Ecto neural progenitor cell (in vitro differentiated cells): ENCODE measurements at places on chromosomes 4 and X.

- no peak for DNase-seq
These were observed 28.6 kb downstream of the FAM241A start for GRCh38 chr4:112173593-112174558.

GRCh38 chr4:74016068-74016467, 17.6 kb upstream of the CXCL5 start:
- no peak for DNase-seq

GRCh38 chr4:42615131-42615763, 41.7 kb downstream of the ATP8A1 start:
- DNase-seq: no peak

GRCh38 chrX:102995316-102995715, 58.2 kb downstream of the RAB40AL start:
- DNase-seq: no peak

DNA sequence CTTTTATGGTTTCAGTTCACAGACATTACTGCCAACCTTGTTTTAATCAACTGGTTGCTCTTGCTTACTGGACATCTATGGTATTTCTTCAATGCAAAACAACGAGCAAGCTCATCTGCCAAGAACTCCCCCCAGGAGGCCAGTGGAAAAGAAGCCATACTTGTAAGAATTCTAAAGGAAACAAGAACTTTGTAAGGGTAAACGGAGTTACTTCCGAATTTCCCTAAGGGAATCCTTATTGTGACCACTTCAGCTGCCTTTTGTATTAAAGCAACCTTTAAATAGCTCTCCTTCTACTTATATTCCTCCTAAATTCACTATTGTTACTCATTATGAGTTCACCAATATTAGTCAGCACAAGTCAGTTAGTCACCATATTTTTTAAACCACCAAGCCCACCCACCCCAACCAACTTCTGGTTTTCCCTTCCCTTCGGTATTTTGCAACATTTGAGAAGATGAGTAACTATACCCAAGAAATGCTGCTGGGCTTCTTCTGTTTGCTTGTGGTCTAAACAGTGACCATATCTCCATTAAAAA, 602.8 kb upstream of the DIPK2B start:
- DNase-seq: no peak

- DNase-seq: no peak
These were observed 34.3 kb upstream of the IGFBP7 start for GRCh38 chr4:57144466-57144865.

DNA sequence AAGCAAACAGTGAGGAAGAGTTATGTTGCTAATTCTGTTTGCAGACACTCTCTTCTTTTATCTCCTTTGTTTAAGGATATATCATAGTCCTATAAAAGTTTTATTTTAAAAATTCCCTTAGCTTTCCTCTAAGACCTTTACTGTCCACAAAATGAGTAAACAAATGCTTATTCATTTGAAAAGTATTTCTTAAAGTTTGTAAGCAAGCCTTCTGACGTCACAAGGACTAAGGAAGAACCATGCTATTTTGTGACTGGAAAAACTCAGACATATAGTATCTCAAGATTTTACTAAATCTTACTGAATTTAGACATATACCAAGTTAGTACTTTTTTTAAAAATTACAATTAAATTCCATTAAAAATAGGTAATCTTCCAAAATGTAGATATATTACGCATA, 5.2 kb upstream of the RBMXL3 start:
- no peak for DNase-seq

- DNase-seq: no peak
These were observed 83.0 kb downstream of the MAB21L2 start for GRCh38 chr4:150664935-150665334.

DNA sequence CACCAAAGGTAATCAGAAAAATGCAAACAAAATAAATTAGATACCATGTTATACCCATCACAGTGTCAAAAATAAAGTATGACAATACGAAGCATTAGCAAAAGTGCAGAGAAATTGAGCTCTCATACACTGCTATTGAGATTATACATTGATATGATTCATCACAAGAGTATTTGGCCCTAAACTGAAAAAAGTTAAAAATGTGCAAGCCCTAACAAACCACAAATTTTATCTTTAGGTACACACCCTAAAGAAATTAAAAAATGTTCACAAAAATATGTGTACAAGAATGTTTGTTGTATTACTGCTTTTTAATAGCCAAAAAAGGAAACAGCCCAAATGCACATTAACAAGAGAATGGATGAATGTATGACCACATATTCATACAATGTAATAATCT, 137.9 kb upstream of the MAGEA10 start:
- DNase-seq: no peak

GRCh38 chr4:71677568-71677967, 106.3 kb downstream of the GC start:
- no peak for DNase-seq

DNA sequence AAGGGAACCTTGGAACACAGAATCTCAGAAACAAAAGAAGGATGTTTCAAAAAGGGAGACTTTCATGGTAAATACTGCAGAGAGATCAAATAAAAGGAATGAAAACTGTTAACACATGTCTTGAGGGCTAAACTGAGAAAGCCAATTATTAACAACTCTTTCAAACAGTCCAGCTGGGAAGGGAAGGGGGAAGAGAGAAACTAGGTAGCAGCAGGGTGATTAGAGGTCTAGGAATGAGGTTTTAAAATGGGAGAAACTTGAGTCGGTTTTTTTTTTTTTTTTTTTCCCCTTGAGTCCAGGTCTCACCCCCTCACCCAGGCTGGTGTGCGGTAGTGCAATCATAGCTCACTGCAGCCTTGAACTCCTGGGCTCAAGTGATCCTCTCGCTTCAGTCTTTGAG, 4.3 kb downstream of the BCLAF3 start:
- no peak for DNase-seq

- no peak for DNase-seq
These were observed 560.9 kb downstream of the KCNIP4 start for GRCh38 chr4:21387683-21388082.

DNA sequence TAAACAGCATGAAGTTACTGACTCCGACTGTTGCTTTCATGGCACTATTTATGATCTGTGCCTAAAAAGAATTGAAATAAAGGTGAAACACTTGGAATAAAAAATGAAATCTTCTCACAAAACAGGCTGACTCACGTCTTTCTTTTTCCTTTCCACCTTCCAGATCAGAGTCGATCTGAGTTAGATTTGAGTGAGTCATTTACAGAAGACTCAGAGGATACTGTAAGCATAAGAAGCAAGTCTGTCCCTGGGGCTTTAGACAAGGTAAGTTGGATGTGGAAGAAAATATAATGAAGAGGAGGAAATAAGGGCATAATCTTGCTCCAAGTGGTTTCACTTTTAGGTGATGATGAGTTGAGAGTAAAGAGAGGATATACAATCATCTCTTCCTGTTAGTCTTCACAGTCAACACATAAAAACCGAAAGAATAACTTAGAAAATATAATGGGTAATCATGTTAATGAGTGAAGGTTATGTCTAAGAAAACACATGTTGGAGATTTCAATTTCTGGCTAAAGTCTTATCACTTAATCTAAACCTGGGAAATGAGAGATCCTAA, 89.7 kb downstream of the SYTL5 start:
- DNase-seq: no peak

GRCh38 chr4:127293496-127293895, 339.3 kb upstream of the INTU start:
- no peak for DNase-seq

DNA sequence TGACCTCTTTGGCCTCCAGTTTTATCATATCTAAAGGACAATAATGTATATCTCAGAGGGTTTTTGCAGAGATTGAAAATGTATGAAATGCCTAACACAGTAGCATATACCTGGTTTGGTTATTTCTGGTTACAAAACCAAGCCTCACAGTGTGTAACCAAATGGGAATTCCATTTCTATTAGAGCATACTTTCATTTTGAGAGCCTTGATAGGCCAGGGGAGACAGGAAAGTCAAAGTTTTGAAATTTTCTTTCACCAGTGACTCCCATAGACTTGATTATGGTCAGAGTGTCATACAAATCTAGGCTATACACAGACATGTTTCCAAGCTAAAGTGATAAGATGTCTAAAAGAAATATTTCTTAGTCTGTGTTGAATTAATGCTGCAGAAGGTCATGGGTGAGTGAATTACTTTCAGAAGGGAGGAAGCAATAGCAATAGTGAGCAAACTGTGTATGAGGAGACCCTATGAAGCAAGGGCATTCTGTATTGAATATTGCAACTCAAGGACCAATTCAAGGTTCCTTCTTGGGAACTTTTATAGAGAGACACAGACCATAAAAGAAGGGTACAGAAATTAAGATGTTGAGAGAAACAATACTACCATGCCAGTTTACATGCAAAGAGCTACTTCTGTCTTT, 151.1 kb downstream of the PDE5A start:
- DNase-seq: no peak

- DNase-seq: no peak
These were observed 103.4 kb downstream of the CEP44 start for GRCh38 chr4:174387143-174387542.

DNA sequence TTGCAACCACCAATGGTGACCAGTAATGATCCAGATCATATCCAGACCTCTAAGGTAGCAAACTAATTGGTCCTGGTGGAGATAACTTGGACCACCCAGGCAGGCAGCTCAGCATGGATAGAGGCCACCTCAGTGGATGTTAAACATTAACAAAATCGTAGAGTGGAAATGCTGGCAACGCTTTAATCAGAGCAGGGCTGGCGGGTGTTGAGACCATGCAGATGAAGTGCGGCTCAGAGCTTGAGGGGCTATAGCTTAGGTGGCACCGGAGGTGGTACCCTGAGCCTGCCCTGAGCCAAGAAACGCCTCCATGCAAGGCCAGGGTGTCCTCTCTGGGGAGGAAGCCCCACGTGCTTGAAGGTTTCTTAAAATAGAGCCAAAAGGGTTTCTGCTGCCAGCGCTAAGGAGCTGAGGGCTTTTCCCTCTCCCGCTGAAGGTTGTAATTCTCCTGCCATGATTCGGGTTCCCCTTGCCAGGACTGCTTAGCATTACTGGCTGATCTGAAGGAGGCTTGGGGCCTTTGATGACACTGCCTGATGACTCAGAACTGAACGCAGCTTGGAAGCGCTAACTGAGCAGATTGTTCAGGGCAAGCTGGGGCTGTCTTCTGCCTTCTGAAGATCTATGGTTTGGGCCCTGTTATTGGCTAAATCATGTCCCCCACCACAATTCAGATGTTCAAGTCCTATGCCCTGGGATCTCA, 177.8 kb upstream of the ATP6AP2 start:
- no peak for DNase-seq

DNA sequence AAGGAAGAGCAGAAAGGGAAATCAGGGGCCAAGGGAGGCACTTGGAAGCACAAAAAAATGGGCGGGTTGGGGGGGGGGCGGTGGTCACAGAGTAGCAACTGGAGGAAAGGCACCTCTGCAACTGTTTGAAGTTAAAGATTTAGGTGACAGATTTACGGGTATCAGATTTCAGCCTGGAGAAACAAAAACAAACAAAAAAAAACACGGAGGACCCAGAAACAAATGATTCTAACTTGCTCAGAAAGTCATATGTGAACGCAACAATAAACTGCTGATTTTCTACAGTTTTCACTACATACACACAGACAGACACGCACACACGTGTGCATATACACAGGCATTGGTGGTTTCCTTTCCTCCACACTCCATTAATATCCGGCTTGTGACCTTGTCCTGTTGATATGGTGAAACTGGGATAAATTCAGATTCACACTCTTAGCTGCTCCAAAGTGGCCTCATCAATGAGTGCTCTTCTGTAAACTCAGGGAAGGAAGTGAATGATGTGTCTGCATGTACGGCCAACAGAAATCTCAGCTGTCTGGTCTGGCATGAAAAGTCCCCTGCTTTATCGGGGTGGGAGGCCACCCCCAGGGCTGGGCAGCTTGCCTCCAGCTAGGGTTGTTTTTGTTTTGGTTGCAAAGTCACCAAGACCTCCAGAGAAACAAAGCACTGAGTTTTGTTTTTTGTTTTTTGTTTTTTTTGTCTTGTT, 54.3 kb downstream of the CHST7 start:
- no peak for DNase-seq

DNA sequence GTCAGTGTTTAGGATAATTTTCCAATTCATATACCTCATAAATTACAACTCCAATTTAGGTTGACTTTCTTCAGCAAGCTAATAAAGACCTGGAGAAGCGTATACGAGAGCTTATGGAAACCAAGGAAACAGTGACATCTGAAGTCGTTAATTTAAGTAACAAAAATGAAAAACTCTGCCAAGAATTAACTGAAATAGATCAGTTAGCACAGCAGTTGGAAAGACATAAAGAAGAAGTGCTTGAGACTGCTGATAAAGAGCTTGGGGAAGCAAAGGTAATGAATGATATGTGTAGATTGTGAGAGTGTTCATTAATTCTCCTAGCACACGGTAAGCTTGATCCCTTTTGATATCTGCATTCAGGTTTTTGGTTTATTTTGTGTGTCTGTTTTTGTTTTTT, 16.8 kb downstream of the CEP135 start:
- DNase-seq: no peak

GRCh38 chr4:159014859-159015258, 88.0 kb upstream of the RAPGEF2 start:
- no peak for DNase-seq

- DNase-seq: no peak
These were observed 220.0 kb downstream of the ENOX2 start for GRCh38 chrX:130682990-130683389.

GRCh38 chr4:109703664-109704361, 568 bp upstream of the CASP6 start:
- DNase-seq: no peak

- DNase-seq: no peak
These were observed 5.0 kb downstream of the FRYL start for GRCh38 chr4:48774760-48775710.

DNA sequence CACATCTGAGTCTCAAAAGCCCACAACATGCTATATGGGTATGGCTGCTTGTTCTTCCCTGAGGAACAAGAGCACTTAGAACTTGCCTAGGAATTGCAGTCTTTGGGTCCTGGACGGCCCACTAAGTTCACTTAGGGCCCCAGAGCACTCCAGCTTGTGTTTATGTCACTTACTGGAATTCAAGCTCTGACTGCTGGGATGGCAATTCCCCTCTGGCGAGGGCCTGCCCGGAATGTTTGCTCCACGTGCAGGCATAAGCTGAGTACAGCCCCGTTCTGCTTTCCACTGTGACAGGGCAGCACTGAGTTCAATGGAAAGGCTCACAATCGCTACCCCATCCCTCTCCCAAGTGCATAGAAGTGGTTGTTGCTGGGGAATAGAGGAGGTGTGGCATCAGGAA, 25.9 kb upstream of the RASSF6 start:
- DNase-seq: no peak

DNA sequence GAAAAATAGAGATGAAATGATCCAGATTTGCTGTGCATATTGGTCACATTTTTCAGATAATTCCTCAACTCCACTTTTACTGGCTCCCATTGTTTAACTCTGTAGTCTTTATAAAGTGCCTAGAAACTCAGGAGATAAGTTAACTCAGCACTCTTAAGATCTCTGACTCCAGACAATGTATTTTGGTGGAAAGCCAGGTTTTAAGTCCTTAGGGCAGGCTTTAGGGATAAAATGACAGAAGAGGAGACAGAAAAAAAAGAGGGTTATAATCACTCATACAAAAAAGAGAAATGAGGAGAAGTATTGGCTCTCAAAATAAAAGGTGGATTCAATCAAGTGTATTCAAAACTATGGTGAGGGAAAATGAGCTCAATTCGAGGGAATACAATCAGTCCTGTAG, 674.8 kb upstream of the INTU start:
- DNase-seq: no peak
